ENCODE measurements at places on chromosomes 11 and 22.

DNA sequence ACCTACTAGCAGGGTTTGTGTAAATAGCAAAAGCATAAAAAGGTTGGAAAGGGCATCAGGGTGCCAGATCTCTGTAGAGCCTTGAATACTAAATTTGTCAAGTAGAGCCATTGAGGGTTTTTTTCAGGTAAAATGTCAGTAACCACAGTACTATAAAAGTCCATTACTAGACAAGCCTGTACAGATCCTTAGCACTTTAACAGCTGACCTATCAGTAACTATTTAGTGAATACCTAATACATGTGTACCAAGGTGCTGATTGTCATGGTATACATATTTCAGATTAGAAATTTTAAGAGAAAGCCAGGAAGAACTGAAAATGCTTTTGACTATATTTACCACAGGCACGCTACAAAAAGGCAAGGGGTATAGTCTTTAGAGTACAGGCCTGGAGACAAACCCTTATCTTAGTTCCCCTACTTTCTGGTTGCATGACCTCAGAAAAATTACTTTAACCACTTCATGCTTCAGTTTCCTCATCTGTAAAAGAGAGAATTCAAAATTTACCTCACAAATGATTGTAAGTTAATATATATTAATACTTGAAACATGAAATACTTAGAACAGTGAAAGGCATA, 57.9 kb downstream of the RAB38 start:
- DNase-seq, result no peak

GRCh38 chr11:66082946-66083698, 13.1 kb downstream of the PACS1 start:
- DNase-seq, result no peak

GRCh38 chr11:33307984-33308383, 50.8 kb downstream of the HIPK3 start:
- no peak for DNase-seq

GRCh38 chr11:13776134-13776815, 107.8 kb downstream of the FAR1 start:
- DNase-seq, result no peak

DNA sequence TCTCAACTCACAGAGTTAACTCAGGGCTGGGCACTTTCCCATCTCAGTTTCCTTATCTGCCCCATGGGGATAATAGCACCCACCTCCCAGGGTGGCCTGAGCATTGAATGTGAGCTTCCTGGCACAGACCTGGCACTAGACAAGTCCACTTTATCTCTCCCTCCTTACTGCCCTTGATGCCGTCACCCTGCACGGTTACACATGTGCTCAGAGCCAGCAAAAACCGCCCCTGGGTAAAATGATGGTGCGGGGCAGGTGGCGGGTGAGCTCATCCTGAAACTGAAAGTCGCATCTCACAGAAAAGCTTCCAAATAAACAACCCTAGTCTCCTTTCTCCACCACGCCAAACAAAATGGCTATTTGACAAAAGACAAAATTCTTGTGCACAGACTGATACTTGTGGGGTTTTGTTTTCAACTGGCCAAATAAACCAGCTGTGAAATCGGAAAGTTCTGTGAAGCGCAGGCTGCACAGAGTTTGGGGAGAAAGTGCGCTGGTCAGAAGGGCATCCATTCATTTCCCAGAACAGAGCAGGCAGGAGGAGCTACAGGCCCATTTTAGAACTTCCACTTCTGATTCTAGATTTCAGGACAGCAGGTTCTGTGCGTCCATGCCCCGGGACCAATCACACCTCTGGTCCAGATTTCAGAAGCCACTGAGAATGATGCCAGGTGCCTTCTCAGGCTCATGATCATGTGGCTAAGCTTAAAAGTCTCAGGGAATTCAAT, 138.1 kb downstream of the SHANK2 start:
- DNase-seq, result no peak

- no peak for DNase-seq
Measured at GRCh38 chr11:67211656-67212436, 54.4 kb upstream of the GRK2 start.

DNA sequence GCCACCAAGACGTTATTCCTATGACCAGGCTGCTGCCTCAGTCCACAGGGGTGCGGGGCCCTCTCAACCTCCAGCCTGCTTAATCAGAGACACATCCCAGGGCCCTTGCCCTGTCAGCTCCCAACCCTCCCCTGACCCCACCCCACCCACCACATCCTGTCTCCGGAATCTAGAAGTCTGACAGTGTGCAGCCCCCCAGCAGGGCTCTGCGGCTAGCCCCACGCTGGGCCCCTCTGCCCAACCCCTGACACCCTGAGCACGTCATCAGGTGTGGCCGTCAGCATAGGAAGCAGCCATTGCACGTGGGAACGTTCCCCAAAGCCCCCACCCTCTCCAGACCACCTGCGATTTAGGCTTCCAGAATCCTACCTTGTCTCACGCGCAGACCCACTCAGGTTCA, 34.3 kb upstream of the IGSF9B start:
- no peak for DNase-seq

- no peak for DNase-seq
Measured at GRCh38 chr11:91312541-91312940, 912.1 kb upstream of the FAT3 start.

DNA sequence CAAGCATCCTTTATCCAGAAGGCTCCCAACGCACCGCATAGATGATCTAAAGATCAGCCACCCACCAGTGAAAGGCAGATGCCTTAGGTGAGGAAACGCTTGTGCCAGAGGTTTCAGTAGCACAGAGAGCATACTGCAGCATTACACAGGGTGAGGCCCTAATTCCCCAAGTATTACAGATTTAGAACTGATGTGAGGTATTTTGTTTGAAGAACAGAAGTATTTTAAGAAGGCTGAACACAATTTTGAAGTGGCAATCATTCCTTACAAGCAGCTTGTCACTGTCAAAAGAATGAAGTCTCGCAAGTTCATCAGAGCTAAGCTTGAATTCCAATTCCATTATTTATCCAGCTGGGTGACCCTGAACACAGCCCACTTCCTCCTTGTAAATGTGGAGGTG, 70.0 kb upstream of the FAT3 start:
- DNase-seq, result no peak

GRCh38 chr22:26656891-26657851, at the start of gene MIAT:
Gene MIAT, plus strand, starts transcription at chr22:26657588.
- no peak for DNase-seq

DNA sequence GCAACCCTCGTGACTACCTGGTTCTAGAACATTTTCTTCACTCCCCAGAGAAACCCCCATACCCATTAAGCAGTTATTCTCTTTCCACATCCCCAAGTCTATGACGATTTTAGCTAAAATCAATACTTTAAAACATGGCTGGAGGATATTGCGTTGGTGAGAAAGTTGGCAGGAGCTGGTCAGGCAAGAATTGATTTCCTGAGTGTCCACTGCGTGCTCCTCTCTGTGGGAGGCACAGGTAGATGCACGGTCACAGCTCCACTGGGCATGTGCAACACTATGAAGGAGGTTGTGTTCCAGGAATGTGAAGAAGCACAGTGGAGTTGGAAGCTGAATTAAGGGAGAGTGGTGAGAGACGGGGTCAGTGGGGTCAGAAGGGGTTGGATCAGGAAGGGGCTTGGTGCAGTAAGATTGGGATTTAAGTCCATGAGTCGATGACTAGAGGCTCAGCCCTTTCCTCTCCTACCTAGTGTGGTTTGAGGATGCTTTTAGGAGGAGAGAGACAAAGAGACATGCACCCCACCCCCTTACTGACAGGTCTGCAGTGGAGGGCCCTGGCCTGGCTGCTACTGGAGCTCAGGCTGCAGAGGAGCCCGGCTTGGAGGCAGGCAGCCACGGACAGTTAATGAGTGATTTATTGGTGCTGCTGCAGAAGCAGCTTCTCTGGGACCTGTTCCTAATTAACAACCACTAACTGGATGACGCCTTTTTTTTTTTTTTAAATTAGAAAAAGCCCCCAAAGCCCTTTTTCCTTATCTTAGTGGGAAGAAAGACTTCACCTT, 395.6 kb downstream of the TENM4 start:
- no peak for DNase-seq

GRCh38 chr11:72190631-72191071, 1.3 kb upstream of the FOLR1 start:
- DNase-seq, result no peak

DNA sequence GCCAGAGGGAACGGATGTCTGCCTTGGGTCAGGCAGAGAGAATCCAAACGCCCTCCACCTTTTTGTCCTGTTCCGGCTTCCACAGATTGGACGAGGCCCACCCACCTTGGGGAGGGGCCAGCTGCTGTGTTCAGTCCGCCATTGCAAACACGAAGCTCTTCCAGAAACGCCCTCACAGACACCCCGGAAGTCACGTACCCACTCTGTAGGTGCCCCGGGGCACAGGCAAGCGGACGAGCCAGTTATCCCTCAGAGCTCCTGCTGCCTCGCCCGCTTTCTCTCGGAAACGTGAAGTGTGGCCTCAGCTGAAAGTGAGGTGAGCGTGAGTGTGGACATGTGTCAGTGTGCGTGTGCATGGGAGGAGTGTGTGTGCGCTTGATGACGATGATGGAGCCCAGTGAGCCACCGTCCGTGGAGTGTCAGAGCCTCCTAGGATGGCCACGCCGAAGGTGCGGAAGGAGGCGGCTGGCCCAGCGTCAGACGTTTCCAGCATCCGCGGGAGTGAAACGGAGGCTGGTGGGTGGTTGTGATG, 869.2 kb downstream of the TBC1D22A start:
- no peak for DNase-seq

GRCh38 chr22:44497218-44497904, 672 bp downstream of the RTL6 start:
- no peak for DNase-seq

GRCh38 chr11:79294845-79295731, 145.7 kb downstream of the TENM4 start:
- DNase-seq, result no peak

DNA sequence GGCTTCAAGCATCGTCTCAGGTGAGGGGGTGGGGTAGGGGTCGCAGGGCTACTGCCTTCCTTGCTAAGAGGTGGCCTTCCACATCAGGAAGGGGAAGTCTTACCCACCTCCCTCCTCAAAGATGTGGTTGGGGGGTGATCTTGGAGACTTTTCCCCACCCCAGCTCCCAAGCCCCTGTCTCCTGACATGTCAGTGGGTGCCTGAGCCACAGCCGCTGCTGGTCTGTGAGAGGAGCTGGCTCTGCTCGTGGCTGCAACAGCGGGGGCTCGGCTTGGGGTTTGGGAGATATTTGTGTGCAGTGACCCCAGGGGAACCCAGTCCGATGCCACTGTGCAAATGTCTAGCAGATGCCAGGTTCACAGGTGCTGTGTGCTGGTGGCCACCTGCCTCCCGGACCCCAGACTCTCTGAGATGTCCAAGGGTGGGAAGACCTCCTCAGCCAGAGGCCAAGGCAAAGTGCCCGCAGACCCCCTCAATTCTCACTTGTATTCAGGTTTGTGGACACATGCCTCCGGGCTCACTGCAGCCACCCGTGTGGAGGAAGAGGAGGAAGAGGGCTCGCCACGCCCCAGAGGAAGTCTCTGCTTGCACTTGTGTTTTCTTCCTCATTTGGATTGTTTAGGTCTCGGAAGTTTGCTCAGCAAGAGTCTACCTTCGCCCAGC, 1.9 kb downstream of the KCNQ1 start:
- DNase-seq, result no peak

DNA sequence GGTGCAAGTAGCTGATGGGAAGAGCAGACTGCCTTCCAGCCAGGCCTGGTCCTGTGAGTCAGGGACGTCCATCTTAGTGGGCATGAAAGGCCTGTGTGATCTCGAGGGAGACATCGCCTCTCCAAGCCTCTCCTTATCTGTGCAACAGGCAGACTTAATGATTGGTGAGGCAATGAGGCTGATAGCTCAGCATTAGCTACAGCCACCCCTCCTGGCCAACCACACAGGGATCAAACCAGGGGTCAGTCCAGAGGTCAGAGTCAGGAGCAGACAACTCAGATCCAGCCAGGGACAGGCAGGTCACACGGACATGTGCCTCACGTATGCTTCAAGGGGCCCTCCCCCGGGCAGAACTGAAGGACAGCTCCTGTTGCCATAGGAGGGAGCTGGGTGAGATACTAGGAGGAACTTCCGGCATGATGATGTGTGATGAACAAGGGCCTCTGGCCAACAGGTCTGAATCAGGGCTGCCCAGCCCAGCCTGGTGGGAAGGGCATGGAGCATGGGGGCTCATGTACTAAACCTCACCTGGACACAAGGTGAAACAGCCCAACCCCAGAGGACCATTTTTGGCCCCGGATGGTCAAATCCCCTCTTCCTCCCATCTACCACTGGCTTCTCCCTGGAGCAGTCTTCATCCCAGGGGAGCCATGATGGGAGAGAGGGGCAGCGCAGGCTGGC, 2.8 kb upstream of the APOC3 start:
- no peak for DNase-seq

DNA sequence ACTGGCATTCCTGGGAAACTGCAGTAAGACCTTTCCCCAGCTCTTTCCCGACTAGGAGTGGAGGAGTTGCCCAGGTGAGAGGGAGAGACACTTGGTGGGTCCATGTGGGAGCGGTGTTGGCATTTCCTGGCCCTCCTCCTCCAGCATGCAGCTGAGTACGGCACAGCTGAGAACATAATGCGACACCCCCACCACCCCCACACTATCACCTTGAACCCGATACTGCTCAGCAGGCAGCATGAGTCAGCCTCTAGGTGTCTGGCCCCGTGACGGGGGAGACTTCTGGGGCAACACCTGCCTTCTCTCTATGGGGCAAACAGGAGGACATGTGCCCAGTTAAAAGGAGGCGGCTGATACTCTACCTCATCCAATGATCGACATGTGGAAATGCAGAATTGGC, 64.4 kb downstream of the PKNOX2 start:
- no peak for DNase-seq

GRCh38 chr11:131979364-131979763, 608.9 kb downstream of the NTM start:
- DNase-seq, result no peak

- no peak for DNase-seq
Measured at GRCh38 chr22:42918500-42918899, 61.4 kb upstream of the ARFGAP3 start.

- DNase-seq, result no peak
Measured at GRCh38 chr11:1992111-1992510, 5.5 kb downstream of the H19 start.

DNA sequence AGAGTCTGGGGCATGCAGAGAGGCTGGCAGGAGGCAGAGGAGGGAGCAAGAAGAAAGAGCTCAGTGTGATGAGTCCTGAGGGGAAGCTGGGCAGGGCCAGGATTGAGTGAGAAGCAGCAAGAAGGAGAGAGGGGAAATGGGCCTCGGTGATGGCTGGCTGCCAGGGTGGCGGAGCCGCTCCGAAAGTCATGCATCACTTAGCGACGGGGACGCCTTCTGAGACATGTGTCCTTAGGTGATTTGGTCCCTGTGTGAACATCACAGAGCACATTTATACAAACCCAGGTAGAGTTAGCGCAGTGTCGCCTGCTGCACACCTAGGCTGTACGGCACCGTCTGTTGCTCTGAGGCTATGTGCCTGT, 15.1 kb downstream of the TBC1D22A start:
- peak; percentile 47 for DNase-seq

DNA sequence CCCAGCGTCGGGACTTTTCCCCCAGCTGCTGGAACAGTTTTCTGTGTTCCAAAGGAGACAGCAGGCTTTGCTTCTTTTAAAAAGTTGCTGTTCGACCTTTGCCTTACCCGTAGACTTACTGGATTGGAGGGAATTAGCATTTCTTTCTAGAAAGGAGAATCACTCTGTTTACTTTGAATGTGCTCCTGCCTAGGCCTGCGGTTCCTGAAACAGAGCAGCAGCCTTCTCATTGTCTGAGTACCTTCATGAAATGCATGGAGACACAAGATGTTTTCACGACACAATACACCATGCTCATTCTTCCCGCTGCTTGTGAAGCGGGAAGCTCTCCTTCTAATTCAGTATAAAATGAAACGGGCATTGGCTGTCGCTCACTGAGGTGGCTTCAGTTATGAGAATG, 196.2 kb downstream of the TBC1D22A start:
- DNase-seq, result no peak

- DNase-seq, result no peak
Measured at GRCh38 chr11:64400667-64401066, 41.7 kb downstream of the RPS6KA4 start.

GRCh38 chr11:26017322-26017860, 314.5 kb upstream of the ANO3 start:
- no peak for DNase-seq
